Trophoblast cell (in vitro differentiated cells and primary cell): ENCODE measurements at places on chromosomes 1 and 21.

- no peak for DNase-seq
These were observed 126.8 kb upstream of the DEPDC1 start for GRCh38 chr1:68623700-68624099.

DNA sequence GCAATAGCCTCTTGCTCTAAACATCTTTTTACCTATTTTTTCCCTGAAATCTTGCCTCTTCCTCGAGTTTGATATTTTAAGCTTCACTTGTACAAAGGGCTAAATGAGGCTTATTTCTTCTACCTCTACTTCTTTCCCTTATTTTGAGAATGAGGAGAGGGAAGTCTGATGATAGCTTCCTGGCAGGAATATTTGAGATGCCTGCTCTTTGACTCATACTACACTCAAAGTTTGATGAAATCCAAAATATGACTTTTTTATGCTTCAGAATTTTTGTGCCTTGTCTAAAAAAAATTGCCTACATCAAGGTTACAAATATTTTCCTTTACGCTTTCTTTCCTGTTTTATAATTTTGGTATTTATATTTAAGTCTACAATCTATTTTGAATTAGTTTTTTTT, 624.4 kb upstream of the PLXNA2 start:
- no peak for DNase-seq

DNA sequence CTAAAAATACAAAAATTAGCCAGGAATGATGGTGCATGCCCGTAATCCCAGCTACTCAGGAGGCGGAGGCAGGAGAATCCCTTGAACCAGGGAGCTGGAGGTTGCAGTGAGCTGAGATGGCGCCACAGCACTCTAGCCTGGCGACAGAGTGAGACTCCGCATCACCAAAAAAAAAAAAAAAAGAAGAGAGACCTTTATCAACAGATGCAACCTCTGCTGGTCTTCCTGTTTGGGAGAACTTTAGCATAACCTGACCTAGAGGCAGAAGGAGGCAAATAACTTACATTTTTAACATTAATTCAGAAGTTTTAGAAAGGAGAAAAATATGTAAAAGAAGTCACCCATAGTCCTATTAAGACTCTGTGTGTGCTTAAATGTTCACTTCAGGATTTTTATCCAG, 32.4 kb downstream of the SLAMF1 start:
- no peak for DNase-seq

DNA sequence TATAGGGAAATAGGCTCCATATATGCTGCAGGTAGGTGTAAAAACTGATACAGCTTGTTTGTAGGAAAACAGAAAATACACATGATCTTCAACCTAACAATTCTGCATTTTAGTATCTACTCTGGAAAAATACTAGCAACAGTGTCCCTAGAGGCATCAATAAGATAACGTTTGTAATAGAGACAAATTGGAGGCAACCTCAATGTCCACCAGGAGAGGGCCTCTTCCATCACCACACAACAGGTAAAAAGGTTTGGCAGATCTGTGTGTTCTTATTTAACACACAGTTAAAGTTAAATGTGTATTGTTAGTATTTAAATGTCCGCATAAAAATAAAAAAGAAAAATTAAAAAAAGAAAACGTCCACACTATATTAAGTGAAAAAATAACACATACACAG, 5.4 kb downstream of the EIF2D start:
- DNase-seq: peak; percentile 42

DNA sequence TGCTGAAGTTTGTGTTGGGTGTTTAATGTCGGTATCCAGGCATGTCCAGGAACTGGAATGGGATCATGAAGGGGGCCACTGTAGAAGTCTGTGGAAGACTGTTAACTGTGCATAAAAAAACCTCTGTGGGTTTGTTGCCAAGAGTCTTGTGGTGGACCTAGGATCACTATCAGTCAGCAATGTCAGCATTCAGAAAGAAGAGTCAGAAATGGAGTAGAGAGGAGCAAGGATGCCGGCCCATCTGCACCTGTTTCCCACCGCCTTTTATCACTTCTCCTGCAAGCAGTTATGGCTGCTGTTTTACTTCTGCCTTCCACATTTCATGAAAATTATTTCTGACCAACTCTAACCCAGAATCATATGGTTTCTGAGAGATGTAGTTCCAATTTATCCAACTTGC, 36.7 kb downstream of the CLCA4 start:
- DNase-seq: no peak

- peak; percentile 6 for DNase-seq
These were observed 13.8 kb upstream of the POGZ start for GRCh38 chr1:151472856-151473731.

- no peak for DNase-seq
These were observed 60.0 kb upstream of the GJA8 start for GRCh38 chr1:147842578-147842977.

DNA sequence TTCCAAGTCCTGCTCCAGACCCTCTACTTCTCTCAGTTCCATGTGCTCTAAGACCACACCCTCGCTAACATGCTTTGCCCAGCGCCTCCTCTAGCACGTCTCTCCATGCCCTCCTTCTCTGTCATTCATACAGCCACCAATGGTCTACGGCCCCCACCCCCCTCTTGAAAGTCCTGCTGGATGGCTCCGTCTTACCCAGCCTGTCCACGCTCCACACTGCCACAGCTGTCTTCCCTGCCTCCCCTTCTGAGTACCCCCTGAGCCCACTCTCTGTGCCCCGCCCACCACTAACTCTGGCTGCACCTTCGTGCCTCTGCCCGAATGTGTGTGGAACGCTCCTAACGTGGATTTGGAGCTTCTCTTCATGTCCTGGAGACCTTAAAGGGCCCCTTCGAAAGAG, 244.6 kb downstream of the TRABD2B start:
- DNase-seq: no peak

- DNase-seq: no peak
These were observed at the start of gene OR2M3 for GRCh38 chr1:248196965-248197364. TSS of gene OR2M3 (plus strand) at chr1:248197265. CDS start at chr1:248203068, 5,803 bp downstream.

GRCh38 chr1:219697682-219698081, 84.8 kb upstream of the ZC3H11B start:
- DNase-seq: no peak

- peak; percentile 0 for DNase-seq
These were observed 50.0 kb upstream of the BOLA1 start for GRCh38 chr1:149849111-149849946.

DNA sequence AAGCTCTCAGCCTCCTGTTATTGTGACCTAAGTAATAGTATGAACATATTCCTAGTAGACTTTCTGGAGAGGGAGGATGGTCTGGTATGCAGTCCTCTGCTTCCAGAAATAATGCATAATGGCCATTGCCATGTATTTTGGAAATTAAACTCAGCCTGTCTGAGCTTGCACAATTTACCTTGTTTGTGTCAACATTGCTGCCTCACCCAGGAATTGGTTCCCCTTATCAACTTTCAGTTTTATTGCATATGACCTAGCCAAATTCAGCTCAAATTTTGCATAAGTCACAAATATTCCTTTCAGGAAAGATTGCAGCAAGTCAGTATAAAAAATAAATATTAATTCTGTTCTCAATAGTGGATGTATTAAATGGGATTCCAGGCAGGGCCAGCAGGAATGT, 101.9 kb upstream of the SLC5A9 start:
- DNase-seq: no peak

GRCh38 chr1:23619299-23620188, 60.2 kb upstream of the ID3 start:
- peak; percentile 21 for DNase-seq

GRCh38 chr1:149978547-149979023, 31.9 kb downstream of the OTUD7B start:
- DNase-seq: no peak

GRCh38 chr1:85504417-85504816, 39.5 kb upstream of the DDAH1 start:
- no peak for DNase-seq

GRCh38 chr1:117925981-117926380, 3.4 kb downstream of the GDAP2 start:
- no peak for DNase-seq

GRCh38 chr1:72015006-72015405, 267.3 kb downstream of the NEGR1 start:
- no peak for DNase-seq

GRCh38 chr1:37455516-37455915, 18.9 kb upstream of the ZC3H12A start:
- DNase-seq: no peak

DNA sequence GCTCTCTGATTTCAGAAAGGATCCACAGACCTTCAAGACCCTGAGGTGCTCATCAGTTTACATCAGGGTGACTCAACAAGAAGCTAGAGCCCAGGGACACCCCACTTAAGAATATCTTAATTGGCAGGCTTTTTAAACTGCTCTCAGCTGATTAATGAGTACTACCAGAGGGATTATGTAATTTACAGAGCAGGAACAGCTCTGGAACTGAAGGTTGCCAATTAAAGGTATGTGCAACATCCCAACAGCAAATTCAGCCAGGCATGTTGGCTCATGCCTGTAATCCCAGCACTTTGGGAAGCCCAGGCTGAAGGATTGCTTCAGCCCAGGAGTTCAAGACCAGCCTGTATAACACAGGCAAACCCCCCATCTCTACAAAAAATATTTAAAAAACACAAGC, 295.7 kb downstream of the SETD4 start:
- no peak for DNase-seq

- peak; percentile 70 for DNase-seq
These were observed 24.1 kb downstream of the SLC26A9 start for GRCh38 chr1:205918955-205919746.

DNA sequence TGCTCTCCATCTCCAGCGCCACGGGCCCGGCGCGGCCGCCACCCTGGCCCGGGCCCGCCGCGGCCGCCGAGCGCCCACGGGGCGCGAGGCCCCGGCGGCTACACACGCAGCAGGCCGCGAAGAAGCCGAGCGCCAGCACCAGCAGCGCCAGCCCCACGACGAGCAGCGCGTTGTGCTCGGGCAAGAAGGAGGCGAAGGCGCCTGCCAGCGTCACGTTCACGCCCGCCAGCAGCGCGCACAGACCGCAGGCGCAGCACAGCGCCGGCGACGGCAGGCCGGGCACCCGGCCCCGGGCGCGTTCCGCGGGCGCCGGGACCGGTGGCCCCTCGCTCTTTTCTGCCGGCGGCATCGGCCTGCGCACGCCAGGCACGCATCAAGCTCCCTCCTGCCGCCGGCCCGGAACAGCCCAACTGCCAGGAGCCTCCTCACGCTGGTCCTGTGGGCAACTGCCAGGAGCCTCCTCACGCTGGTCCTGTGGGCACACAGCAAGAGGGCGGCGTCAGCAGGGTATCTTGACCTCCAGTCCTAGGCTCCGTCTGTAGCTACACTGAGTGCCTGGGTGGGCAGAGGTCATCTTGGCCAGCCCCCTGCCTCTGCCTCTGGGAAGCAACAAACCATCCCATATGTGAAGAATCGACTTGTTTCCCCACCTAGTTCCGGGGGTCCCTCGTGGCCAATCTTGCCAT, 18.1 kb downstream of the KNCN start:
- DNase-seq: no peak

GRCh38 chr1:203214871-203215270, 14.6 kb downstream of the CHIT1 start:
- DNase-seq: no peak

DNA sequence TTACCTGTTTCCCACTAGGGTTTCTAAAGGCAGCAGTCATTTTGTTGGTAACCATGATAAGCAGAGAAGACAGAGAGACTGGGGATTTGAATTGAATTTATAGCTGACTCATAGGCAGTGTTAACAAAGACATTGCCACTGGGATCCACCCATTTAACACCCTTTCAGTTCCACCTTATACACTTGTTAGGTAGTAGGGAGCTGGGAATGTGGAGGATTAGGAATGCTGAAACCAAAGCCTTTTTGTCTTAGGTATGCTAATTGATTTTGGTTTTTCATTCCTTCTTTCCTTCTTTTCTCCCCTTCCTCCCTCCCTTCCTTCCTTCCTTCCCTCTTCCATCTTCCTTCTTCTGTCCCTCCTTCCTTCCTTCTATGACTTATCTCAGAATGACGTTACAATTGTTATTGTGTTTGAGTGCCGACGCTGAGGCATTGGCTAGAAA, 7.5 kb upstream of the EVI5 start:
- DNase-seq: no peak

DNA sequence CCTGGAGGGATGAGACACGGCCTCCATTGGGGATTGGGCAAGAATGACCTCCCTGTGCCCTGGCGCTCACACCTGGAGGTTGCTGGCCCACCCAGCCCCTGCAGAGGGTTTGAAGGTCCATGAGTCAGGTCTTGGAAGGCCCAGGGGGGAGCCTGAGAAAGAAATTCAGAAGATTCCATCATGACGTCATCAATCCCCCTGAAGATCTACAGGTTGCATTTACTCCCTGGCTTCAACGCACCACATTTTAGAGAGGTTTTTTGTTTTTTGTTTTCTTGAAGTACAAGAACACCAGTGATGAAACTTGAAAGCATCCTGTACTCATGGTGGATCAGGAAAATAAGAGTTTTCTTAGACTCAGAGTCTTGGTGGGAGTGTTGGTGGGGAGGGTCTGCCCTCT, 82.4 kb upstream of the SLC25A33 start:
- DNase-seq: no peak

- DNase-seq: no peak
These were observed 73.2 kb downstream of the NKAIN1 start for GRCh38 chr1:31166462-31166861.

GRCh38 chr21:40053007-40053406, 185.8 kb downstream of the PCP4 start:
- DNase-seq: no peak

GRCh38 chr1:164804366-164804765, 245.4 kb downstream of the PBX1 start:
- DNase-seq: no peak

DNA sequence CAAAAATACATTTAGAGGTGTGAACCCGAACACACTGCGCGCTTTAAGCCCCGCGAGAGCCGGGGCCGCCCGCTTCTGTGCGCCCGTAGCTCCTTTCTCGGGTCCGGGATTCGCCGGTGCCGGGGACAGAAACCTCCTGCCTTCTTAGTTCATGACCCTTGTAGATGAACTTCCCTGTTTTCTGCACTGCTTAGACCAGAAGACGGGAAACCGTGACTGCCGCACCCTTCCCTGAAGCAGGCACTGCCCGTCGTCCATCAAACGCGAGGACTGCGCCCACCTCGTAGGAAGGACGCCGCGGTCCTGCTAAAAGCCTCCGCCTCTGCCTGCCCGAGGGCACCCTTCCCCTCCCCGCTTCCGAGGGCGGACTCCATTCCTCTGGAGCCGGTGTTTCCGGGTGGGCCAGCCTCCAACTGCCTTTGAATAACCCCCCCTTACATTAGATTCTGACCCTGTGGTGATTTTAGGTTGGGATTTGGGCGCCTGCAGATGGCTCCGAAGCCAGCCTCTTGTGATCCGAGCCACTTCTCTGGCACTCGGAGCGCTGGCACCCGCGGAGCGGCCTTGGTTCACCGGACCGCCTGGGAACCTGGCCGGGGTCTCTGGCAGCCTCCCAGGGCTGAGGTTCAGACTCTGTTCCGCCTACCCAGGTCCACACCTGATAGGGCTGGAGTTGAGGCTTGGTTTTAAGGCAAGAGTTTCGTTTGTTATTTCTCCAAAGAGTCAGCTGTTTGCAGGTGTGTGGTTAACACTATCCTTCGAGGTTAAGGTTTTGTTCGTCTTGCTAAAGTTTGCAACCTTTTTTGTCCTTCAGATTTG, 1.2 kb upstream of the PTTG1IP start:
- peak; percentile 19 for DNase-seq
